ENCODE measurements at places on chromosomes 6 and 20.

DNA sequence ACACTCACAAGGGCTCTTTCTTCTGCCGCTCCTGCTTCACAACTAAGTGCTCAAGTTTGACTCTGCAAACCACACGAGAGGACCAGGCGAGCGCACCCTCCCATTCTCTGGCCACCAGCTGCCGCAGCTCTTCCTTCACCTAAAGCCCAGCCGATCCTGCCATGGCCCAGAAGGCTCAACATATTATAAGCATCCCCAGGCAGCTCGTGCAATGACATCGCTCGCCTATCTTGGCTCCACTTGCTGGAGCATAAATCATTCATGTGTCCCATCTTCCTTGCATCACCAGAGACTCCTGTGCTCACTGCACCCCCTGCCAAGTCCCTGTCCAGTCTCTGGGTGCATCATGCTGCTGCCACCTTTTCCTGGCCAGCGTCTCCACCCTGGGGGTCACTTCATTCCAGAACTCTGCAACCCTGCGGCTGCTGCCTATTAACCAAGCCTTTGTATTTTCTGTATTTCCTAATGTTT lies 59.0 kb downstream of the PSMG4 start:
- DNase-seq: no peak

DNA sequence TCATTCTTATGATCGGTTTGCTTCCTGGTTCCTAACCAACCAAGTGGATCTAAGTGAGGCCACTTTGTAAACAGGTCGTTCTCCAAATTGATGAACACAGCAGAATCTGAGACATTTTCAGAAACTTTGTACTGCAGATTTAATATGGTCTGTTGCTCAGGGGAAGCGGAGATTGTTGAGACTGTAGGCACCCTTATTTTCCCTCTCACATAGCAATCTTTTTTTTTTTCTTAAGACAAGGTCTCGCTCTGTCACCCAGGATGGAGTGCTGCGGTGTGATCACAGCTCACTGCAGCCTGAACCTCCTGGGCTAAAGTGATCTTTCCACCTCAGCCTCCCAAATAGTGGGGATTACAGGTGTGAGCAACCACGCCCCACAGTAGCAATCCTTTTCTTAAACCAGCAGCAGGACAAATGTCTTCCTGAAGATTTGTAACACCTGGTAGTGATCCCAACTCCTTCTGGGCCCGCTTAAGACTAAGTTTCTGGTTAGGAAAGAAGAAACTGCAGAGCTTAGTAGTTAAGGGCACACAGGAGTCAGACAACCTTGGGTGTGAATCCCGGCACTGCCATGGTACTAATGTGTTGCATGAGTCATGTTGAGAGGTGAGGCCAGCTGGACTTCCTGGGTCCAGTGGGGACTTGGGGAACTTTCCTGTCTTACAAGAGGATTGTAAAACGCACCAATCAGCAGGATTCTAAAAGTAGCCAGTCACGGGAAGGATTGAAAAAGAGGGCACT lies 48.4 kb upstream of the EZR start:
- DNase-seq: no peak

DNA sequence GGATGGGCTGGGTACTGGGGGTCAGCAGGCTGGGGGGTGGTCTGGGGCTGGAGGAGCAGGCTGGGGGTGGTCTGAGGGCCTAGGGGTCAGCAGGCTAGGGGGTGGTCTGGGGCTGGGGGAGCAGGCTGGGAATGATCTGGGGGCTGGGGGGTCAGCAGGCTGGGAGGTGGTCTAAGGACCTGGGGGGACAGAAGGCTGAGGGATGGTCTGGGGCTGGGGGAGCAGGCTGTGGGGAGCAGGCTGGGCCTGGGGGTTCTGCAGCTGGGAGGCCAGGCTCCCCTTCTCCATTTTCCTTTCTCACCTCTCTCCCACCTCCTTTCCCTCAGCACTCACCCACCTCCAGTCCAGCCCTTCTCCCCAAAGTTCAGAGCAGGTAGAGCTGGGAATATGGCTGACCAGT lies 114.2 kb downstream of the PSMB1 start:
- no peak for DNase-seq

DNA sequence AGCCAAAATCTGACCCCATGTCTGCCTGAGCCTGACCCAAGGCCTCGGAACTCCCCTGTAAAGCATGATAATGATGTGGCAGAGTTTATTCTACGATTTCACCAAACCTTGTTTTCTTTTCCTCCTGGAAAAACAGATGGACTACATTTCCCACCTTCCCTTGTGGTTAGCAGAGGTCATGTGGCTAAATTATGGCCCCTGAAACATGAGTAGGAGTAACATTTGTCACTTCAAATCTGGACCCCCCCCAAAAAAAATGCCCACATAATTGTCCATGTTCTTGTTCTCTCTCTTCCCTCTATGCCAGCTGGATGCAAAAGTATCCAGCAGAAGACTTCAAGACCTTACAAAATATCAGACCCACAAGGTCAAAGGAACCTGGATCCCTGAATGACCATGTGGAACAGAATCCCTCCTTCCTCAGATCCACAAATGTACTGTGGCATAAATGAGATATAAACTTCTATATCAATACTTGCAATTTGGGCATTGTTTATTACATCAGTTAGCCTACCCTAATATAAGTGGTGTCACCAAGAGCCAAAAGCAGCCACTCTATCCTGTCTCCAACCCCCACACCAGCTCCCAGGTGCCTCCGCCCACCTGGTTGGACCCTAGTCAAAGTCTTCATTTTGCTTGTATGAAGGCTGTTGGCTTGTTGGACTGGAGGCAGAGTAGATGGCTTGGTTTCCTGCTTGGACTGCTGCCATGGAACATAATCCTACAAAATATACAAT lies 1.4 kb downstream of the C20orf96 start:
- DNase-seq: no peak

- no peak for DNase-seq
Observed at GRCh38 chr6:168513766-168514165, 72.8 kb downstream of the SMOC2 start.

GRCh38 chr6:108286366-108286765 lies 8.5 kb upstream of the AFG1L start:
- DNase-seq: no peak

DNA sequence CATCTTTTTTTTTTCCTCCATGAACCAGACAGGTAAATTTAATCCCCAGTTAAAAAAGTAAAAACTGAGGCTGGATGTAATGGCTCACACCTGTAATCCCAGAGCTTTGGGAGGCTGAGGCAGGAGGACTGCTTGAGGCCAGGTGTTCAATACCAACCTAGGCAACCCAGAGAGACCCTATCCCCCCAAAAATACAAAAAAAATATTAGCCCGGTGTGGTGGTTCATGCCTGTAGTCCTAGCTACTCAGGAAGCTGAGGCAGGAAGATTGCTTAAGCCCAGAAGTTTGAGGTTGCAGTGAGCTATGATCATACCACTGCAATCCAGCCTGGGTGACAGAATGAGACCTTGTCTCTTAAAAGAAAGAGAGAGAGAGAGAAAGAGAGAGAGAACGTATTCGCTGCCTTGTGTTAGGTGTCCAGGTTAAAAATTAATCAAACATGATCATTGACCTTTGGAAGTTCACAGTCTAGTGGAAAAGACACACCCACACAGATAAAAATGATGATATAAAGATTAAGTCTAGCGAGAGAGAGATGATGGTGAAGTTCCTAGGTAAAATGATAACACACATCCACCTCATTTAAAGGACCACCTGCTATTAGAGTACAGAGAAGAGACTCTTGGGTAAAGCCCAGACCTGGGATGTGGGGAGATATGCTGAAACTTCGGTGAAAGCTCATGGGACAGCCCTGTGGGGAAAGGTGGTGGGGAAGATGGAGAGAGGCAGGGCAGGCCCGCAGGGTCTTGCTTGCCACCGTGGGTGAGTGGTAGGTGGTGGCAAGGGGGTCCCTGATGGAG lies 4.8 kb upstream of the NHSL1 start:
- no peak for DNase-seq

DNA sequence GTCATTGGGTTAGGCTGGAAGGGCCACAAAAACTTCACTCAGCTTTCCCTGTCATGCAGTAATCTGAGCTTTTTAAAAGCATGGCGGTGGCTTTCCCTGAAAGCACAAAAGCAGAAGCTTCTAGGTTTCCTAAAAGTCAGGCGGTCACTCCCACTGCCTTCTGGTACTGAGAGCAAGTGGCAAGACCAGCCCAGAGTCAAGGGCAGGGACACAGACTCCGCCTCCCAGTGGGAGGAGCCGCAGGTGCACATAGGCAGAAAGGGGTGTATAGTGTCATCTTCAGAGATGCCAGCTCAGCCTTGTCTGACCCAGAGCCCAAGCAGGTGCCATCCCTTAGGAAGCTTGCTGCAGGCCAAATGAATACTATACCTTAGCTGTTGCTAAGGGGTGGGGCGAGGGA lies 18.0 kb upstream of the PACSIN1 start:
- DNase-seq: no peak

- no peak for DNase-seq
Observed at GRCh38 chr20:46893051-46893450, 1.6 kb upstream of the EYA2 start.

DNA sequence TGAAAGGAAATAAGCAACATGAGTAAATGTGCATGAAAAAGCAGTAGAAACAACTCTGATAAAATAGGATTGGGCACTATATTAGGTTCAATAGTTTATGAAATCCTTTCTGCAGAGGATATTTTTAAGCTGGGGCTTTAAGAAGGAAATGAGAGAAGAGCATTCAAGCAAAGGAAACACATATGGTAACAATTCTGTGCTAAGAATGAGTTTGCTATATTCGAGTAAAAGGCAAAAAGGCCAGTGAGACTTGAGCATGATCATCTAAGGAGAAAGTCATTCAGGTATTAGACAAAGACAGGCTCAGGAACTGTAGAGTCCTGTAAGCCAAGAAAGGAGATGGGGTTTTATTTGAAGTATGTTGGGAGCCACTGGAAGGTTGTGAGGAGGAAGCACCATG lies 387.1 kb upstream of the FLRT3 start:
- DNase-seq: no peak

- DNase-seq: no peak
Observed at GRCh38 chr6:89433252-89434149, 549 bp downstream of the ANKRD6 start.

DNA sequence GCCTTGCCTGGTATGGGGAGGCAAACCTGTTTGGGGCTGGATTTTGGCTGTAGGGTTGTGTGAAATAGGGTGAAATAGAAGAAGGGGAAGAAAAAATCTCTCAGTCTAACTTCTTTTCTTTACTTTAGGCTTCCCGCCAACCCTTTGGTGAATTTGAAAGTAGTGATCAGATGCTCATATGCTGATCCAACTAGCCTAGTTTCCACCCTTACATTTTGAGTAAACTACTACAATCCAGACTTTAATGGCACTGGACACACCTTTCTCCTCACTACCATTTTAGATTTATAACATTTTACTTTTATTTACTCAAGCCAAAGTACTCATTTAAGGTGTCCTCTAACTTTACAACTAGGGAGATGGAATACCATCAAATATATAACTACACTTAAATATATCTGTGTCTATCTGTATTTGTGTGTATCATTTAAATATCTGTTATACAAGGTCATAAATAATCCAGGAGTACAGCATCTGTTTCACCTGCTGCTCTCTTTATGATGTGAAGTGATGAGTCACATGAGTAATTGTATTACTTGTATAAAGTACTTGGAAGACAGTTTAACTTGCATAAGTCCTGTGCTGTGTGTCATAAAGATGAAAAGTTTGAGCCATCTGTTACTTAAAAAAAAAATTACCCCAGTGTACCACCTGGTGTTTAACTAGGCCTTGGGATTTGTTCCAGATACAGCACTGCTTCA lies 172.1 kb downstream of the CDKAL1 start:
- DNase-seq: no peak

GRCh38 chr20:46933150-46933549 lies 38.5 kb downstream of the EYA2 start:
- no peak for DNase-seq

DNA sequence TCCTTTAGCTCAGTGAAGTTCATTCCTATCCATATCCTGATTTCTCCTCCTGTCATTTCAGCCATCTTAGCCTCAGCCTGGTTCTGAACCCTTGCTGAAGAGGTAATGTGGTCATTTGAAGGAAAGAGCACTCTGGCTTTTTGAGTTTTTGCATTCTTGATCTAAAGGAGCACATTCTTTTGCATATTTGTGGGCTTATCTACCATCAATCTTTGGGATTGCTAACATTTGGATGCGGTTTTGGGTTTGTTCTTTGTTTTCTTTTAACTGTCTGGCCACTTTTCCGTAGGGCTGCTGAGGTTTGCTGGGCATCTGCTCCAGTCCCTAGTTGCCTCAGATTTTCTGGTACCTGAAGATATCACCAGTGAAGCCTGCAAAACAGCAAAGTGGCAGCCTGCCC lies 238.3 kb downstream of the EPM2A start:
- no peak for DNase-seq

DNA sequence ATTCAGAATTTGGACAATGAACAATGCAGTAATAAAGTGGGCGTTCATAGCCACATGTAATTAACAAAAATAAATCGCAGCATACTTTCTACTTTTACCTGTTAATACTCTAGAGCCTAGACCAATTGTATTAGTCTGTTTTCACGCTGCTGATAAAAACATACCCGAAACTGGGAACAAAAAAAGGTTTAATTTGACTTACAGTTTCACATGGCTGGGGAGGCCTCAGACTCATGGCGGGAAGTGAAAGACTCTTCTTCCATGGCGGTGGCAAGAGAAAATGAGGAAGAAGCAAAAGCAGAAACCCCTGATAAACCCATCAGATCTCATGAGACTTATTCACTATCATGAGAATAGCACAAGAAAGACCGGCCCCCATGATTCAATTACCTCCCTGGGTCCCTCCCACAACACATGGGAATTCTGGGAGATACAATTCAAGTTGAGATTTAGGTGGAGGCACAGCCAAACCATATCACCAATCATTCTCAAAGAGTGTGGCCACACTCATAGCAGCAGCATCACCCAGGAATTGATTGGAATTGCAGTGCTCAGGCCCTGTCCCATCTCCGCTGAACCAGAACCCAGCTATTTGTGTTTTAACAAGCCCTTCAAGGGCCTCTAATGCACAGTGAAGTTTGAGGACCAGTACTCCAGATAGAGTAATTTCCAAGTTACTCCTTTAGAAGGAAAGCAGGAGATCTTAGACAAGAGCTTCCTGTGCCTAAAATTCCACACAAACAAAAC lies 650.0 kb downstream of the KIF16B start:
- DNase-seq: no peak

- DNase-seq: no peak
Observed at GRCh38 chr20:63491078-63491477, 7.8 kb downstream of the EEF1A2 start.

GRCh38 chr6:32949113-32949512 lies 3.8 kb downstream of the HLA-DMA start:
- DNase-seq: no peak

GRCh38 chr20:57921676-57922075 lies 211.9 kb upstream of the PMEPA1 start:
- DNase-seq: no peak

GRCh38 chr6:40268614-40269013 lies 318.6 kb downstream of the LRFN2 start:
- no peak for DNase-seq

GRCh38 chr20:51026269-51026668 lies 3.4 kb upstream of the KCNG1 start:
- DNase-seq: no peak

GRCh38 chr20:53853111-53853713 lies 217.2 kb downstream of the BCAS1 start:
- DNase-seq: no peak

DNA sequence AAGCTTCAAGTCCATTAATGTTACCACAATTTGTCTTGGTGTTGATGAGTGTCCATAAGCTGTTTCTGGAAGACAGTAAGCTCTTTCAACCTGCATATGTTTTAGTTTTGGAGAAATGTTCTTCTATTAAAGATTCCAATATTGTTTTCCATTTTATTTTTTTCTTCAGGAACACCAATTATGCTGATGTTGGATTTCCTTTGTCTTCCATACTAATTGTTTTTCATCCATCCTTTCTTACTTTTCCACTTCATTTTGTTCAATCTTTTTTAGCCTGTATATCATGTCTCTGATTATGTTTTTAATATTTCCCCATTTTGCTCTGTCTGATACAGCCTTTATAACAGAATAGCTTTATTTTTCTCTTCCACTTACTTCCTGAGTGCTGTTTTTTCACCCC lies 21.9 kb downstream of the SLC13A3 start:
- no peak for DNase-seq

Measured in activated naive CD4-positive, alpha-beta T cell (primary cell).